ENCODE measurements at places on chromosomes 12 and 14.
A peak's percentile ranks its signal among the peaks of the same experiment; 100 is the strongest.

DNA sequence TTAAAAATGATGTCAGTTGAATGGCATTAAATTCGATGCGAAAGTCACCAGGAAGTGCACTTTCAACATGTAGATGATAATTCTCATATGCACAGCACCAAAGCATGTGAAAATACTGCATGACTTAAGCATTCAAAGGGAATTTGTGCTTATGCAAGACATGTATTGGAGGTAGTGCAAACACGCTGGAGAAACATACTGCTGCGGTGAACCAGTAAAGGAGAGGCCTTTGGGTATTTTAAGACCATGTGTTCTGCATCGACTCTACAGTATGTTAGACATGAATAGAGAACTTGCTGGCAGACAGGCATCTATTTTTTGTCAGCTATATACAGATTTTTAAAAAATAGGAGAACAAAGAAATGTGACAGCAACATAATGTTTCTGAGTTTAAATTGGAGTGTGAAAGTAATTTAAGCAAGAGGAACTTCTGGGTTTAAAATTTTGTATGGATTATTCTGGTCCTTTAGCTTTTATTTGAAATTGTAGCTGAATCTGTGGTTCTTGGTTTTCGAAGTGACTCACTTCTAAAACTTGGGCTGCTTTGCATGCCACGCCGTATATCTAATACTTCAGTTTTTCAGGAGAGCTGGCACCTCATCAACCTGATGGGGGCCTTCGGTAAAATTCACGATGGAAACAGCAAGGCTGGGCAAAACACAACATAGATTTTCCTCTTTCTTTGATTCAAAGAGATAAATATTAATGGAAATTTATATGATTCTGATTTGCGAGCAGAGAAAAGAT lies 408.7 kb downstream of the APAF1 start:
- no peak for DNase-seq

- DNase-seq = peak; percentile 37
Measured at GRCh38 chr12:34218193-34219045, 196.1 kb downstream of the ALG10 start.

DNA sequence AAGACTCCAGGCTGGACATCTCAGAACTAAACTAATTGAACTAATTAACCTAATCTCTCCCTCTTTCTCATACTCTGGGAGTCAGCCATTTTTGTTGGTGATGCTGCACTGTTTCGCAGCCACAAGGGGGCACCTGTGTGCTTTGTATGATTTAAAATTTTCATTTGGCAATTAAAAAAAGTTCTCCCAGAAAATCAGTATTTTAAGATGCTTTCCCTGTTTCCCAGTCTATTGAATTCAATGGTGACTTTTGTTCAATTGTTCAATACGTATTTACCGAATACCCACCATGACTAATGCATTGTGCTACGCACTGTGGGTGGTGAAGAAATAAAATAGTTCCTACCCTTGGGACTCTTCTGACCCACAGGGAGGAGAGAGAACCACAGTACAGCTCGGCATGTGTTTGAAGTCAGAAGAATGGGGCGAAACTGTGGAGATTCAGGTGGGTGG lies 63.7 kb downstream of the ZNF664 start:
- no peak for DNase-seq

DNA sequence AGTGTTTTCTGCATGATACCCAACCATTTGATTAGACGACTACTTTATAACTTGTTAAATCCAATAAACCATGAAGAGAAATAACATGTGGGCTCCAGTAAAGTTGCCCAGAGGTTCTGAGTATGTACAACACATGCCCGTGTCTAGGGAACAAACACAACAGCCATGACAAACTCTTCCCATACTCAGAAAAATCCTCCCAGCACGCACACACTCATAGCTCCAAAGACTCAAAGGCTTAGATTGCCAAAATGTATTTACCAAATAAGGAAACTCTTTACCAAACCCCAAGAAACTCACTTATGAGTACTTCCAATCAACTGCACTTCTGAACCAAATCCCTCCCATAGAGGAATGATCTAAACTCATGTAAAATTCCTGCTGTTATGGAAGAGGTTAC lies 17.3 kb downstream of the SART3 start:
- no peak for DNase-seq

All from foreskin keratinocyte (primary cell).